M059J (cell line): ENCODE measurements at places on chromosomes 5 and 9.

DNA sequence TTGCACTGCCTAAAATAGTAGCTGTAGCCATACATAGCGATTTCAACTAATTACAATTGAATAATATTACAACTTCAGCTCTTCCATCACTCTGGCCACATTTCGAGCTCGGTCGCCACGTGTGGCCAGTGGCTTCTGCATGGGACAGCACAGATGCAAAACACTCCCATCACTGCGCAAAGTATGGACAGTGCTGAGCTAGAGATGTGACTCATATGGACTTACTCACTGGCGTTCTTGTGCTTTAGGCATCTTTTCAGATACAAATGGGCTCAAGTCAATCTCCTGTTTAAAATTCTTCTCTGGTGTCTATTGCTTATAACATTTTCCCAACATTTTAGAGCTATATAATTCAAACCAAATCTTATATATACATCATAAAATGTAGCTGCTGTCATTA is 222.7 kb downstream of the ELAVL2 start:
- DNase-seq: peak; percentile 61

DNA sequence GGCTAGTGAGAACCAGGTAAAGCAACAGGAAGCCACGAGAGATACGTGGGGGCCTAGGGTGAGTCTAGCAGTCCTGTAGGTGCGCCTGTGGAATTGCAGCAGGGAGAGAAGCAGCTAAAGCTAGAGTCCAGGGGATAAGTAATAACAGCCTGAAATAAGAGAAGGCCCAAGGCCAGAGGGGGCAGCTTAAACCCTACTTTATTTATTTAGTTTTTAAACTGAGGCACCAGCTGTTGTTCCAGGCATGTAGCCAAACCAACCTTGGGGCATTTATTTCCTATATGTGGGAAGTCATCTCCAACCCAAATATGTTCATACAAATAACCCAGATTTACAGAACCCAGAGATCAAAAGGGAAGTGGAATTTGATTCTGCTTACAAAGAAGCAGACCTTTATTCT is 93.5 kb downstream of the GLDC start:
- DNase-seq: peak; percentile 83

DNA sequence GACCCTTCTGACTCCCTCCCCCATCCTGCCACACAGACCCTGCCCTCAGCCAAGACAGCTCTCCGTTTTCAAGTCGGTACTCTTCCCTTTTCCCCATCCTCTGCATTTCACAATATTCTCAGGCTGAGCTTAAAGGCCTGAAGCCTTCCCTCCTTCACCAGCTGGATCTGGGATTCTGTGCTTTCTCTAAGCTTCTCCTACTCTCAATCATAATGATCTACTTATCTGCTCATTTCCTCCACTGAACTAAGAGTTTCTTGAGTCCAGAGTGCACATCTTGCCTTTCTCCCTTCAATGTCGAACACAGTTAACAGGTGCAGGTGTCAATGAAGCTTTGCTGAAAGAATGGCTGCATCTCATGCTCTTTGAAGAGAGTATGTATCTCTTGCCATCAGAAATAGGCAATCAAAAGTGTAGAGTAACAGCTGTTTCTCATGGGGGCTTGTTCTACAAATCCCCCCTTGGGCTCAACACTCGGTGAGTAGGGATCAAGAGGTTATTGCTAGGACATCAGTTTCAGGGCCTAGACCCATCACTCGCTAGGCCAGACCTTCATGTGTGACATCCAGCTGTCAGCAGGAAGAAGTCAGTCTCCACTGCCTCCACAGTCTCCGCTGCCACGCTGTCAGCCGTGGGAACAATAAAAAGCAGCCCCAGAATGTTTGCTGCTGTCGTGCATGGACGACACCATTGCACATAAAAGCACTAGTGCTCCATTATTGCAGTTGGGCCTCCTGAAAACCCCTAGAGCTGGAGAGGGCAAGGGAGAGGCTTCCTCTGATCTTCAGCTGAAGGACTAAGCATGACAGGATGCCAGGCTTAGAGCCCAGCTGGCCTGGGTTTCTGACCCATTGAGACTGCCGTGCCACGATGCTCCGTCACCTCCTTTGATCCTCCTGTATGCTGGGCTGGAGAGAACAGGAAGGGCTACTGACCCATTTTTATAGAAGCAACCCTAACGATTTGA is 23.7 kb downstream of the TRAF1 start:
- no peak for DNase-seq

DNA sequence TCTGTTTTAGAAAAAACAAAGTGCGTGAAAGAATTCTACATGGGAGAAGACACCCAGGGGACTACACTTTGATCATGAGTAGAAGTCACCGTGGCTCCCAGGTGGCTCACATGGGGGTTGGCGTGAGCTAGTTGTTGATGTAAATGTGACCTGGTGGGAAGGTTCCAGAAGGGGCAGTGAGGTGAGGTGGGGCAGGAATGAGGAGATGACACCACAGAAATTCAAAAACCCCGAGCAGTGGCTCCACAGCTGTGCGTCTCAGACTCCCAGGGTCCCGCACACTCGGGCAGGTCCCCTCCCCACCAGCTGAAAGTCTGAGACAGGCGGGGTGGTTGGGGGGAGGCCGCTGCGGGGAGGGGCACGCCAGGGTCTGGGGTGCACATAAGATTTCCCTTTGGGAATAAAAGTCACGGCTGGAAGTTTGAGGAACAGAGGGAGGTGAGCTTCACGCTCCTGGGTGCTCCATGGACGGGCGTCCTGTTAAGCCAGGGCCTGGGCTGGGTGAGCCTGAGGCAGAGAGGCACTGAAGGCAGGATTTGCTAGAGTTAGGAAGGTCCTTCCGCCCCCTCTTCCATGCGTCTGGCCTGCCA is 29.9 kb downstream of the GLT6D1 start:
- DNase-seq: no peak

GRCh38 chr9:78871086-78871451 is 574.1 kb downstream of the PSAT1 start:
- peak; percentile 62 for DNase-seq

DNA sequence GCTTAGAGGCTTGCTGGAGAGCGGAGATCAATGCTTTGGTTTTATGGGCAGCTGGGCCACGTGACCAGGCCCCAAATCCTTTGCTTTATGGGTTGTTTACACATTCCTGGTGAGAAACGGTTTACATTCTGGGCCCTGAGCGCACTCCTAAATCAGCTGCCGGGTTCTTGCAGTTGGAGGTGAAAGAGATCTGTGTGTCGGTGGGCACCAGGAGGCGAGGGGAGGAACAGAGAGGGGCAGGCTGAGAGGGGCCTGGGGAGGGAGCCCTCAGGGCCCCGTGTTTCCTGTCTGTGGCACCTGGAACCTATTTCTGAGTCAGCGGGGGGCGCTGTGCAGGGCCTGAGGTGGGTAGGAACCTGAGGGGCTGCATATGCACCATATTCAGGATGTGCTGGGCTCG is 63.5 kb upstream of the HAND1 start:
- no peak for DNase-seq

DNA sequence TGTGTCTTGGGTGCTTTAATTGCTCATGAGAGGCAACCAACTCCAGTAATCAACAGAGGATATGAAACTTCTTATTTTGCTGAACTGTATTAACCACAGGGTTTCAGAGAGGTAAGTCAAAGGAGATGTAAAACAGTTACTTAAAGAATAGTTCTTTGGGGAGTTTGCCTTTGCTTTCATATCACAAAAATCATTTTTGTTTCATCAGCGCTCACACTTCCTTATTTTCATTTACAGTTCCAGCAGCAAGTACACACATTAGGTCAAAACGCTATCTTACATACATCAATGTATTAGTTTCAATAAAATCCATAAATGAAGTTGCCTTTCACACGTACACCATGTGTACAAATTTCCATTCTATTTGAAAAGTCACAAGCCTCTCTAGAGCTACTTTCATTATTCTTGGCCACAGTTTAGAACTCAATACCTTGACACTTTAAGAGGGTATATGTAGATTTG is 50.1 kb downstream of the ST8SIA4 start:
- no peak for DNase-seq

DNA sequence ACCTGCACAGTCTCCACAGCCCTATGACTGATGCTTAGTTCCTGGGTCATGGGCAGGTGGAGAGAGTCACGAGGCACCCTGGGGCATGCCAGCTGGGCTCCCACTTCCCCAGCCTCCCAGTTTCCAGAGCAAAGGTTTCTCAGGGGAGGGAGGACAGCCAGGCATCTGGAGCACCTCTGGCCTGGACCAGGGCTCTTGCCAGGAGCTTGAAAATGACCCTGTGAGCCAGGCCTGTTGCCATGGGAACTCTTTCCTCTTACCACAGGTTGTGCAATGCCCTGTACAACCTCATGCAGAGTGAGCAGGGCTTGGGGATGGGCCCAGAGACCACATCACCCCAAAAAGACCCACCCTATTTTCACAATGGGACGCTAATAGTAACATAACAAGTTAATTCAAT is 113.1 kb downstream of the PSD2 start:
- DNase-seq: peak; percentile 35

DNA sequence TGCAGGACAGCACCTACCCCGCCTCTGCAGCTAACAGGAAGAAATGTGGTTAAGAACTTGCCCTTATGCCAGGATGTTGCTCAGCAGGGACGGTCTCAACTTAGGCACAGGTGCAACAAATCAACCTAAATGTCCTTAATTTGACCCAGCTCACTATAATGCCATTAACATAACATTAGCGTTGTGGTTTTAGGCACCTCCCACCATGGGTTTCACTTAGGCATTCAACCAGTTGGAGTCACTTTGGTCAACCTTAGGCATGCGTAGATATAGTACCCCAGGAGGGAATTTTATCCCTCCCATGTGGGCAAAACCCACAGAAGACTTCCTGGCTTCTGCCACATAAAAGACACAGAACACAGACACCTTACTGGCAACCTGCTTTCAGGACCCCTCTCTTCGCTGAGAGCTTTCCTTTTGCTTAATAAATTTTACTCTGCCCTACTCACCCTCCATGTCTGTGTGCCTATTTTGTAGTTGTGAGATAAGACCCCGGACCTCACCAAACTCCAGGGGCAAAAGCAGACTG is 8.7 kb upstream of the ERAP1 start:
- DNase-seq: peak; percentile 75

DNA sequence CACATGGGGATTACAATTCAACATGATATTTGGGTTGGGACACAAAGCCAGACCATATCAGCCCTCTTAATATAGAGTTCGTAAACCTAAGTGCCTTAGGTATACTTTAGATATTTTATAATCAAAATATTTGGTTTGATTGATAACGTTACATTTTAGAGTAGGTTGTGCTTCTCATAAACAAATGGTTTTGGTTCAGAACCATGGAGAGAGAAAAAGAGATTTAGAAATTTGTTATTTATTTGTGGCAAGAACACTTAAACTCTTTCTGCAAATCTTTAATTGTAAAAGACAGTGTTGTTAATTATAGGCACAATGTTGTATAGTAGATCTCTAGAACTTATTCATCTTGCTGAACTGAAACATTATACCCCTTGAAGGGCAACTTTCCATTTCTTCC is 298.8 kb downstream of the TENT4A start:
- DNase-seq: no peak

DNA sequence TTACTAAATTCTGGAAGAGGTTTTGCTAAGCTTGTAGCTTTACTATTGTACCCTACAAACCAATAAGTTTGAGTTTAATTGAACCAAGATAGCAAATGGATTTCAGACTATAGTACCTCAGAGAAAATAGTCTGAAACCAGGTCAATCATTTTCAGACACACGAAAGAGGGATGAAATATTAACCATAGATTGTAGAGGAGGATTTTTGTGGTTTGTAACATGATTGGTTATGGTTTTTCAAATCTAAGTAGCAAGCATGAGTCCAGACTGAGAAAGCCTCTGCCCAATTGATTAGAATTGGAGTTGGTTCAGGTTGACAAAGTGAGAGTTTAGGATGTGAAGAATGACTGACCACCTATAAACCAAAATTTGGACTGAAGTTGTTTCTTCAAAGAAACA is 562.7 kb upstream of the DMAC1 start:
- DNase-seq: no peak

DNA sequence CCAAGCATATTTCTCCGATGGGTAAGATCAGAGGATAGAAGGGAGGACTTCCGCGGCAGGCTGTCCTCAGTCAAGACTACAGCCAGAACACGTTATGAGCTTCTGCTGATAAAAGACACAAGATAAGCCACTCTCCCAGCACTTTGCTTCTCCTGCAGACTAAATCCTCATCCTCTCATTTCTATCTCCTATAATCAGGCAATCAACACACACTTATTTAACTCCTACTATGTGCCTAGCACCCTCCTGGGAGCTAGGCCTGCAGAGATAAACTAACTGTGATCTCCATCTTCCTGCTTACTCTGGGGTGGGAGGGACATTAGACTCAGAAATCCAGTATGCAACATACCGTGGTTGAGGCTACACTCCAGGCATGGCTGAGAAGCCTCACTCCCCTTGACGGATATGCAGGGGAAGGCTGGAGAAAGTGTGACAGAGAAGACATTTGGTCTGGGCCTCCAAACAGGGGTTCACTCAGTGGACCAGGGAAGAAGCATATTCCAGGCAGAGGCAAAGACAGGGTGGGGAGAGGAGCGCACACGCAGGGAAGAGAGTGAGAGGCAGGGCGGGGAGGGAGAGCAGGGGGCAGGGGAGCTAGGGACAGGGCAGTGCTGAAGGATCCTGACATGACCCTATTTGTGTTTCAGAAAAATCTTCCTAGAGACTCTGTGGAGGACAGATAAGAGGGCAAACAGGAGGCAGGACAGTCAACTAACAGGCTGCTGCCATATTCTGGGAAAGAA is 274.1 kb downstream of the DENND1A start:
- DNase-seq: no peak

- no peak for DNase-seq
Observed at GRCh38 chr9:29802454-29802853, 2229.2 kb upstream of the C9orf72 start.

GRCh38 chr9:27303219-27303618 is 6.3 kb upstream of the EQTN start:
- peak; percentile 58 for DNase-seq

- DNase-seq: no peak
Observed at GRCh38 chr5:117732264-117732663, 1157.6 kb upstream of the SEMA6A start.

DNA sequence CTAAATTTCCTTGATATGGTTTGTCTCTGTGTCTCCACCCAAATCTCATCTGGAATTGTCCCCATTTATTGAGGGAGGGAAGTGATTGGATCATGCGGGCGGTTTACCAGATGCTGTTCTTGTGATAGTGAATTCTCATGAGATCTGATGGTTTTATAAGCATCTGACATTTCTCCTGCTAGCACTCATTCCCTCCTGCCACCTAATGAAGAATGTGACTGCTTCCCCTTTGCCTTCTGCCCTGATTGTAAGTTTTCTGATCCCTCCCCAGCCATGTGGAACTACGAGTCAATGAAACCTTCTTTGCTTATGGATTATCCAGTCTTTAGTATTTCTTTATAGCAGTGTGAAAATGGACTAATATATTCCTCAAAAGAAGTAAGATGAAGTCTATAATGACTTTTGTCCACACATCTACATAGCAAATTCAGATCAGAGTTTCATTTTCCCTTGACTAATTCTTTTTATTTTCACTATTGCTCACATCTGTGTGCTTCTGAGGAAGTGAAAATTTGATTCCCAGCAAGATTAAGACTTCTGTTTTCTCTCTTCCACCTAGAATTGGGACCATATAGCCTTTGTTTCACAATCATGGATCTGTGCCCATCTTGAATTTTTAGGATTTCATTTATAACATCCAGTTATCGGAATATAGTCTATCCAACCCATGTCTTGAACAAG is 393.5 kb downstream of the DMAC1 start:
- DNase-seq: no peak

- DNase-seq: no peak
Observed at GRCh38 chr9:113930390-113930783, 54.3 kb downstream of the ZNF618 start.

GRCh38 chr9:8649160-8649559 is 849.6 kb upstream of the DMAC1 start:
- no peak for DNase-seq
